ENCODE measurements at places on chromosomes 13 and 19.

GRCh38 chr19:11261971-11262839 is at the start of gene DOCK6:
DOCK6 (minus strand) TSS chr19:11262524; CDS start chr19:11262440, 84 bp downstream.
- no peak for DNase-seq

DNA sequence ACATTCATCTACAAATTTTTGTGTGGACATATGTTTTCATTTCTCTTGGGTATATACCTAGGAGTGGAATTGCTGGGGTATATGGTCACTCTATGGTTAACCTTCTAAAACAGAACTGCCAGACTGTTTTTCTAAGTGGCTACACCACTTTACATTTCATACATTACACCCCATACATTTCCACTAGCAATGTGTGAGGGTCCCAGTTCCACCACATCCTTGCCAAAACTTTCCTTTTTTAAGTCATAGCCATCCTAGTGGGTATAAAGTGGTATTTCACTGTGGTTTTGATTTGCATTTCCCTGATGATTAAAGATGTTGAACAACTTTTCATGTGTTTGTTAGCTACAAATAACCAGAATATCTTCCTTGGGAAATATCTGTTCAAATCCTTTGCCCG is 336.1 kb downstream of the SHISA2 start:
- DNase-seq, result no peak

DNA sequence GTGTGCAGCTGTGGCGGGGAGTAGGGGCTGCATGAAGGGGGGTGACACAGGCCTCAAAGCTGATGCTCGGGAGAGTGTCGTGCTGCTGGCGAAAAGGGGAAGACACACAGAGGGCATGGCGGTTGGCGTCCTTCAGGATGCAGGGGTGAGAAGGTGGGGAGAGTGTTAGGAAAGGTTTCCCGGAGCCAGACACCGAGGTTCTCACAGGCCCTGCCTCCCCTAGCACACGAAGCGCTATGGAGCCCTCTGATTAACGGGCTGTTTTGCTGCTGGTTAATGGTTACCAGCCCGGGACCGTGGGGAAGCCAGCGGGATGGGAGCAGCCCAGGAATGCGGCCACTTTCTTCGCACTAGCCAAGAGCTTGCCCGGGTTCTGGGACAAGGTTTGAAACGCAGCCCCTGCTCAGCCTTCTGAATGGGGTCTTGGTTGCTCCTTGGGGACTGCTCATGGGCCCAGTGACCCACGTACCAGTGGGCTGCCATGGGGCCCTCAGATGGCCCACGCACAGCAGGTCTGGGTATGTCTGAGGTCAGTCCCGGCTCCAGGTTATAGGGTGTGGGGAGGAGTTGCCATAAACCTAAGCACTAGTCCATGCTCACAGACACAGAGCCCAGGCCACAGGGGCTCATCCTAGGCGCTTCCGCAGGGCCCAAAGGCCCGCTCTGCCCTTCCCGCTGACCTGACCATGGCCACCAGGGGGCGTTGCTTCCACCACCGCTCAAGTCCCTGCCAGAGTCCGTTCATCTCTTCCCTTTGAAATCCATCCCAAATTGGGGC is 31.3 kb upstream of the ISYNA1 start:
- peak; percentile 60 for DNase-seq

DNA sequence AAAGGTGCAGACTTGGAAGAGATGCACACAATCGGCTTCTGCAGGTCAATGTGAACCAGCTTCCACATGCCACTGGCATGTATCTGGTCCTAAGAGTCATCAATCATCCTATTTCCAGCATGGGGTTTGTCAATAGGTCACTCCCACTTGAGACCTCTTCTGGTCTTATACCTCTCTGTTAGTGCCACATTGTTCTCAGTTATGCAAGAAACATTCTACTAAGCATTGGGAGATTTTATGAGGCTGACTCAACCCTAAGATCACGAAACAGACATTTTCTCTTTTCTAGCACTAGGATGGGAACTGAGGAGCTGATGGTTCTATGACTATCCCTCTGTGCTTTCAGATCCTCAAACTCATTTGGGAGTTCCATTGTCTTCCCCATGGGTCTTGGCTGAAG is 581.5 kb upstream of the KLF12 start:
- no peak for DNase-seq

DNA sequence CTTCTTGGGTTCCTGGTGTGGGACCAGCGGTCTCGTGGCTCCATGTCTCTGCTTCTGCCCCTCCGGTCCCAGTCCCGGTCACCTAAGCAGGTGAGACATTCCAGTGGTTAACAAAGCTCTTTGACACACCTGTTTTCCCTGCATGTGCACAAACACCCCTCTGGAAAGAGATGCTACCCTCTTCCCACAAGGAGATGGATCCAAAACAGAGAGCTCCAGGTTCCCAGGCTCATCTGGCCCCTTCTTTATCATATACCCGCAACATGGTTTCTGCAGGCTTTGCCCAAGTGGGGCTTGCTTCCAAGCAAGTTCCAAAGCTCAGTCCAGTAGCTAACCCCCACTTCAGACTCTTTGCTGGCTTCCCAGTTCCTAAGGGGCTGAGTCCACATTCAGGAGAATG is 17.8 kb downstream of the PEG3 start:
- no peak for DNase-seq

DNA sequence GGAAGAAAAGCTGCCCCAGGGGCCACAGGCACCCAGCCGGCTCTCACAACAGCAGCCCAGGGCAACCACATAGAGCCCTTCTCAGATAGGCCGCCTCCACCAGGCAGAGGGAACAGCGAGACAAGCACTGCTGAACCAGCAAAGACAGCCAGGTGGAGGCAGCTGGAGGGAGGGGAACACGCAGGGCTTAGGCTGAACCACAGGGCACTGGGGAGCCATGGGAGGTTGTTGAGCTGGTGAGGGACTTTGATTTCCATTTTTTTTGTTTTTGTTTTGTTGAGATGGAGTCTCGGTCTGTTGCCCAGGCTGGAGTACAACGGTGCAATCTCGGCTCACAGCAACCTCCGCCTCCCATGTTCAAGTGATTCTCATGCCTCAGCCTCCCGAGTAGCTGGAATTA is 3.5 kb downstream of the GAMT start:
- no peak for DNase-seq

- DNase-seq, result no peak
Measured at GRCh38 chr13:24463078-24463477, 49.5 kb downstream of the PARP4 start.

DNA sequence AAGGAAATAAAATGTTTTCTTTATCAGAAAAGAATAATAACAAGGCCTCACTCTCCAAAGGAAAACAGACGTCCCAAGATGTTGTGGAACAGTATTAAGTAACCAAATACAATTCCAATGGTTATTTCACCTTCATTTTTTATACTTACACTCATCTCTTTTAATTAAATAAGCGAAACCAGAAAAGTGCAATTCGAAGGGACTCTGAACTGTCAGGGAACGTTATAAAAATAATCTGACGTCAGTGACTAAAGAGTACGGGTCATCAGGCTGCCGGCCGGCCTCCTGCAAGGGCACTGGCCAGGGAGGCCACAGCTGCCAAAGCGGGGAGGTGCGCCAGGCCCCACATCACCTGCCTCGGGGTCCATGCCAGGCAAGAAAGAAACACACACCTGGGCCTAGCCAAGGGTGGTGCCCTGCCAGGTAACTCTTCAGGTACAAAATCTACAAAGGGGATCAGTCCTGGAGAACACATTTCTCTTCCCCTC is 61.2 kb downstream of the CDADC1 start:
- no peak for DNase-seq

DNA sequence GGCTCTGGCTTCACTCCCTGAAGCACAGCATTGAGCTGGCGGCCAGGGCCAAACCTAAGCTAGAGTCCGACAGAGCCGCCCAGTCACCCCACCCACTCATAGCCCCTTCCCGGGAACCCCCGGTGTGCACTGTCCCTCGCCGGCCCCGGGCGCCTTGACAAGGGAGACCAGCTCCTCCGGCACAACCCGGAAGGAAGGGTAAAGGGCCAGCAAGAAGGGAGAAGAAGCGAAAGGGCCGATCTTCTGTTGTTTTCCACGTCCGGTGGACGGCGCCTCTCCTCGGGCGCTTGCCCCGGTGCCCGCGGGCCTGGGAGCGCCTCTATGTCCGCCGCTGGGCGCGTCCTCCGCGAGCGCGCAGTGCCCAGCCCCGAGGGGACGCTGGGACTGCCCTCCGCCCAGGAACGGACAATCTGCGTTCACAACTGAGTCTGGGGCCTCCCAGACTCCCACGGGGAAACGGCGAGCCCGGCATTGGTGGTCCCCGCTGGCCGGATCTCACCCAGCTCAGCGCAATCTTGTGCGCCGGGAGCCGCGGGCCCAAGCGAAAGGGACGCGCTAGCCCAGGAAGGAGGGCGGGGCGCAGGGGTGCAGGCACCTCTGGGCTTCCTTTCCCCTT is 172.5 kb upstream of the MIR17HG start:
- DNase-seq, result no peak

DNA sequence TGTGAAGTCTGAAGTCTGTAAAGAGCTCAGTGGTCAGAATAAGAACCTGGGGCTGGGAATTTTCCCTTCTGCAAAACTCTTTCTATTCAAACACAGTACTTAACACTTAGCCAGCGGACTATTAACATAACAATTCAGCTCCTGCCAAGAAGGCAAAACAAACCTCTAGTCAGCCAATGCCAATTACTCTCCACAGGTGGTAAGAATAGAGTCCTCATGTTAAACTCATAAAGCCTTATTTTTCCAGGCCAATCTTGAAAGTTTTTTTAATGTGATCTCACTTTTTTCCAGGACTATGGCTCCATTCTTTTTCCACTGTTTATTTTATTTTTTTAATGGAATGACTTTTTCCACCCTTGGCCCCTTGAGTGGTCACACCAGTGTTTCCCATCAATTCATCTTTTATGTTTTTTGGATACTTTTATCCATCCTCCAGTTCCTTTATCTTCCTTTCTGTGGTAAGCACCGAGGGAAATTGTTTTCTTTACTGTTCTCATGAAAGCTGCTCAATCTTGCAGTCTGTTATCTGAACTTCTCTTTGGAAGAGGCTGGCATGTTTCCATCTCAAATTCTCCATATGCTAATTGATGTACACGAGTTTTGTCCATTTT is 217.3 kb downstream of the LHFPL6 start:
- DNase-seq, result no peak

DNA sequence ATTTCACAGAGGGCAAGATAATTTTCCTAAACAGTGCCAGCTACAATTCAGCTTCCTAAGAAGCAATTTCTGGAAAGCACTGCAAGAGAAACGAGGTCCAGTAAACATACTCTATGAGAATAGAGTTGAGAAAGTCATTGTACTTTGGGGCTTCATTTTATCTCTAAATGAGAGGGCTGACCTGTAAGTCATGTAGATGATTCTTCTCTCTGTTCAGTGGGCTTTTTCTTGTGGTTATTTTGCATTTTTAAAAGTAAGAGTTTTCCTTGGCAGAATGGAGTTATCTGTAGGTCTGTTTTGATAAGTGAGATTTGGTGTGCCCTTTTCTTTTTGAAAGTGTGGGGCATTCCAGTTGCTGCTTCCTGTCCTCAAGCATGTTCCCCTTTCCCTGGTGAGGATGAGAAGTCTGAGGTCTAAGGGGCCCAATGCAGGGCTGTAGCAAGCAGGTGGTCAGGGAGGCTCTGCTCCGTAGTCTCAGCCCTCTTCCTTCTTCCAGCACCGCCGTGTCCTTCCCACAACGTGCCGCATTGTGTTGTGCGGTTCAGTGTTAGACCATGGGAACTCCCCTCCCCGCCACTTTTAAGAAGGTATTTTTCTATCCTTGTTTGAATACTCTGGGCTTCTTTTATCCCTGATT is 86.3 kb downstream of the ARHGEF7 start:
- DNase-seq, result no peak

DNA sequence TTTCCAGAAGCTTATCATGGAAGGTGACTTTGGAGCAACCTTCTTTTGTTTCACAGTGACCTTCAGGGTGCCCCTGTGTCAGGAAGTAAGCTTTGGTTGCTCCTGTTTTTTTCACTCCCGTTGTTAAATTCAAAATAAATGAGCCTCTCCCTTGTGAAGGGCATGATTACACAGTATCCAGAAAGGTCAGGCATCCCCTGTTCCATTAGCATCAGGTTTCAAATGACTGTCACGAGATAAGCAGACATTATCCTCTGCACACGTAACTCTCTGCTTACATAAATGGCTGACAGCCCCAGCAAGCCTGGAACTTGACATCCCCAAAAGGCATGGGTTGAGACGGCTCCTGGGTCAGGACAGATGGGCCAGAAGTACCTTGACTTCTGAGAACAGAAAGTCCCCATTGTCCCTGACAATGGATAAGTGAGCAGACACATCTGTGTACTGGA is 52.0 kb downstream of the RAB20 start:
- no peak for DNase-seq

GRCh38 chr13:51840917-51841316 is 4.1 kb downstream of the TMEM272 start:
- no peak for DNase-seq

DNA sequence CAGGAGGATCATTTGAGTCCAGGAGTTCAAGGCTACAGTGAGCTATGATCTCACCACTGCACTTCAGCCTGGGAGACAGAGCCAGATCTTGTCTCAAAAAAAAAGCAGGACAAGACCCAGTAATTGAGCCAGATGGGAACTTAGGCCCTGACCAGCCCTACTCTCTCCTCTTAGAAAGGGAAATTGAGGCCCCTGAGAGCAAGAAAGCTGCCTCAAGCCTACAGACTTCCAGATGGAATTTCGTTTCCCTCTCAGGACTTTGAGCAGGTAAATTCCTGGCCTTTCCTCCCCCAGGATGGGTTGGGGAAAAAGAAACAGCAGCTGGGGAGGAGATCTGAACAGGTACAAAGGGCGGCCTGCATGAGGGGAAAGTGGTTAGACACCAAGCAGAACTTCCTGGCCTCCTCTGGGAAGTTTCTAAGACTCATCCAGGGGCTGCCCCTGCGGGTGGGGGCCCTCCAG is 3.6 kb upstream of the BCL3 start:
- DNase-seq, result no peak

GRCh38 chr13:106690779-106691178 is 122.8 kb upstream of the ARGLU1 start:
- no peak for DNase-seq

DNA sequence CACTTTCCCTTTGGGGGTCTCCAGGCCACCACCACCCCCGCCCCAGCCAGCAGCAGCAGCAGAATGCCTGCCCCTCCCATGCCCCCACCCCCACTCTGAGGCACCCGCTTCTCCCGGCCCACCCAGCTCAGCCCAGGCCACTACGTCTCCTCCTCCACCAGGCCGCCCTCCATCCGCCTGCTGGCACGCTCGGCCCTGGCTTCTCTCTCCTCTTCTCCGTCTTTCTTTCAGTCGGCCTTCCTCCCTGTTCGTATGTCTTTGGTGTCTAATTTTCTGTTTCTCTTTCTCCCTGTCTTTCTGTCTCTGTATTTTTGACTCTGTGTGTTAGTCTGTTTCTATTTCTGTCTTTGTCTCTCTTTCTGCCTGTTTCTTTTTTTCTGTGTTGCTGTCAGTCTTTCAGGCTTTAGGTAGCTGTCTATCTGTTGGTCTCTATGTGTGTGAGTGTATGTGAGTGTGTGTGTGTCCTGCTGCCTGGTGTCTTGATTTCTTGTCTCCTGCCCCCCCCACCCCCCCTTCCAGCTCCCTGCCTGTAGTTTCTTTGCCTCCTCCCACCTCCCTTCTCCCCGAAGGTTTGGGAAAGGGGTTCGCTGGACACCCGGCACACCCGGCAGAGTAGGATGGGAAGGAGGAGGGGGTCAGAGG is at the start of gene LGI4:
LGI4 (minus strand) TSS at position 459 of the 642 bp plus-strand sequence; CDS start at position 80, 379 bp downstream.
- no peak for DNase-seq
